ENCODE measurements at places on chromosomes 4 and X.

- DNase-seq: no peak
These were observed 84.9 kb downstream of the MAML3 start for GRCh38 chr4:140069066-140069465.

- DNase-seq: peak; percentile 13
These were observed 63.8 kb downstream of the DLG3 start for GRCh38 chrX:70508296-70508911.

DNA sequence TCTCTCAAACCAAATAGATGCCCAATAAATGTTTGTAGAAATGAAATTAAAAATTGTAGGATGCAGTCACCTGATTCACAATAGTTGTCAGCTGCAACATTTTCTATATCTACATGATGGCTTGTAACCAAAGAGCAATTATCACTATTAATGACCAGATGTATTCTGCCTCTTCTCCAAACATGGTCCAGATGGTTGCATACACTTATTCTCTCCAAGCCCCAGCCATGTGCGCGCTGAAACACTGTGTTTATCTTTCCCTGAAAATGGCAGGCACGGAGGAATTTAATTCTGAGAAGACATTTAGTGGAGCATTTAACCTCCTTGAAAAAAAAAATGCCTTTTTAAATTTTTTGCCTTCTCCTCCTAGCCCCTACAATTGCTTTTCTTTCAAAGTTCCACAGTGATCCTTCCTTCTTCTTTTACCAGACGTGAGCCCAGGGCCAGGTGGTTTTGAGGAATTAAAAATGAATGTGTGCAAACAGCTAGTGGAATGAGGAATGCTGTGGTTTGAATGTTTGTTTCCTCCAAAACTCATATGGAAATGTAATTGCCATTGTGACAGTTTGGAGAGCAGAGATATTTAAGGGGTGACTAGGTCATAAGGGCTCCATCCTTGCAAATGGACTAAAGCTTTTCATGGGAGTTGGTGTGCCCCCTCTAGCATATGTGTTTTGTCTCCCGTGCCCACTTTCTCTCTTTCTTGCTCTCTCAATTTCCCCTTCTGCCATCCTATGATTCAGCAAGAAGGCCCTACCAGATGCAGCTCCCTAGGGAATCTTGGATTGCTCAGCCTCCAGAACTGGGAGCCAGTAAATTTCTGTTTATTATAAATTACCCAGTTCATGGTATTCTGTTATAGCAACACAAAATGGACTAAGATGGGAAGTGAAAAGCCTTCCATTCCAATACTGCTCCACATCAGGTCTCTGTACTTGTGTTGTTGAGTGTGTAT lies 136.0 kb downstream of the GABRB1 start:
- no peak for DNase-seq

DNA sequence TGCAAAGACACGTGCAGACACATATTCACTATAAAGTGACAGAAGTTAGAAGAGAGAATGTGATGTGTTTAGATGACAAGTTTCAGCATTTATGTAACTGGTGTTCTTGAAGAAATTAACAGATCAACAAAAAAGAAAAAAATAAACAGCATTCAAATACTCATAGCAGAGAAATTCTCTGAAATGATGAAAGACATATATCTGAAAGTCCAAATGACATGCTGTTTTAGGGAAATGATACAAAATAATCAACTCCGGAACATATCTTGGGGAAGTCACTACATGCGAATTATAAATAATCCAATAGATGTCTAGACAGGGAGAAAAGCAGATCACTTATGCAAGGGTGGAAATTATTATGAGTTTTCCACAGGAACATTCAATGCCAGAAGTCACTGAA lies 146.0 kb downstream of the SPANXN4 start:
- no peak for DNase-seq

DNA sequence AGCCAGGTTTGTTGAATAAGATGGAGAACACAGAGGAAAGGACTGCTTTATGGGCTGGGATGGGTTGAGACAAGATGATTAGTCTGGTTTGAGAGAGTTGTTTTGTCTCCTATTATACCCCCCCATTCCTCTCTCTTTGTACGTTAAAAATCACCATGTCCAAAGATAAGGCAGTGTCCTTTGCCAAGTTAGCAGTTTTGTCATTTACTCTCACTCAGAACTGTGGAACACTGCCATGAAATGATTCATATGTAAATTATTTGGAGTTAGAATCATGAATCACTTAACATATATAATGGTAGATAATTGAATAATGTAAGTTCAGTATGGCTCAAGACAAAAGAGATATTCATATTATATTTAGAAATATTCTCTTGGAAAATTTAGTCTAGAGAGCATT lies 151.3 kb downstream of the DCLK2 start:
- DNase-seq: no peak

DNA sequence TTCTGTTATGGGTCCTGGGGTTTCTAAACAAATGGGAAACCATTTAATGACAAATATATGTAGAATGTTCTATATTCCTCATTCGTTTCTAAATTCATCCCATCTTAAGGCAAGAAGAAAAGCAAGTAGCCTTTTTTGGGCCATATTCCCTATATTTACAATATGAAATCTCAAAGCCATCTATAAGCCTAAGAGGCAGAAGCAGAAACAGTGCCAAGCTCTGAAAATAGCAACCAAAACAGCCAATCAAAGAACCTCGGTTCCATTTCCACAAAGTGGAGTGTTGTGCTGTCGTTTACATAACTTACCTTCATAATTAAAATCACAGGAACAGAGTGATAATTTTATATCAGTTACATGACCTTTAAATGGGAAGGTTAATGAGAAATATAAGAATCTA lies 330.6 kb upstream of the GATB start:
- no peak for DNase-seq

DNA sequence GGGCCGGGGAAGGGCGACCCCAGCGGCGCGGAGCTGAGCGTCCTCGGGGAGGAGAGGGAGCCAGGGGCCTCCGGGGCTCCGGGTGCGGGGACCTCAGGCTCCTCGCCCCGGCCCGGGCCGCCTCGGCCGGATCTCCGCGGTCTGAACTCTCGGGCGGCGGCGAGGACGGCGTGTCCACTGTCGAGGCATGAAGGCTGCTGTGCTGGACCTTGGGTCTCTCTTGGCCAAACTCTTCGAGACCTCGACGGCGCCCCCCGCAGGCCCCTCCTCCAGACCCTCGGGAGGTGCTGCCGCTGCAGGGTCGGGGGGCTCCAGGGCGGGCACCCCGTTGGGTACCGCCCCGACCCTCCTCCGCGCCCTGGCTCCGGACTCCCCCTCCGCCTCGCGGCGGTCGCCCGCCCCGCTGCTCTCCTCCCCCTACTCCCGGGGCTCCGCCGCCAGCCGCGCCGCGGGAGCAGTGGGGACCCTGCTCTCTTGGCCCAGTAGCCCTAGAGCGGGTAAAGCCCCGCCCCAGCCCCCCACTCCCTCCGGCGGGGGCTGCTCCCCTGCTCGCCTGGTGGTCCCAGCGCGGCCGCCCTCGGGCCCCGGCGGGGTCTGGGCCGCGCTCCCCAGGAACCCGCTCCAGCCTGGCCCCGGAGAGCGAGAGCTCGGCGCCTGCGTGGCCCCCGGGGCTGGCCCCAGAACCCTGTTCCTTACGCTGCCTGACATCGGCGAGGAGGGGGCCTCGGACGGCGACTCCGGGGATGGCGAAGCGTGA lies 564 bp downstream of the FAM149A start:
- DNase-seq: peak; percentile 10

DNA sequence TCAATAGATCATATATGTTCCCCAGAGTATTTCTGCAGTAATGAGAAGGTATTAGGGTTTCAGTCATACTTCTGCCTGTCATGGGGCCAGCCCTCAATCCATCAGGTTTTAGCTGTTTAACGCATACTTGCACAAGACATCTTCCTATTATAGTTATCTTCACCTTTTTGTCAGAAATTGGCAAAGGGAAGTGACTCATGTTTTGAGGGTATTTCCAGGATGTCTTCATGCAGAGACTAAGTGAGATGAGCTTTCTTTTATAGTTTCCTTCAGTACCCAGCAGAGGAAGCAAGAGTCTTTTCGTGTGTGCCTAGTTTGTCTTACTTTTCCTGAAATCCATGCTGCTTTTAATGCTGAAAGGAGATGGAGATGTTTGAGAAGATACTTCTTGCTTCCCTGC lies 9.5 kb downstream of the CSTF2 start:
- peak; percentile 1 for DNase-seq

DNA sequence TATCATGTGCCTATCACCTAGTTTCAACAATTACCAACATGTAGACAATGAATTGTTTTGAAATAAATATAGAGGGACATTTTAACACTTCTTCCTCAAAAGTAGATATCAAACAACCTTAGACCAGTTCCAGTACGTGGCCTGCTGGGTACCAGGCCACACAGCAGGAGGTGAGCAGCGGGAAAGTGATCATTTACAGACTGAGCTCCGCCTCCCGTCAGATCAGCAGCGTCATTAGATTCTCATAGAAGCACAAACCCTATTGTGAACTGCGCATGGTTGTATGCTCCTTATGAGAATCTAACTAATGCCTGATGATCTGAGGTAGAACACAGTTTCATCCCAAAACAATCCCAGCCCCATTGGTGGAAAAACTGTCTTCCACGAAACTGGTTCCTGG lies 6.5 kb downstream of the BBS7 start:
- DNase-seq: no peak

DNA sequence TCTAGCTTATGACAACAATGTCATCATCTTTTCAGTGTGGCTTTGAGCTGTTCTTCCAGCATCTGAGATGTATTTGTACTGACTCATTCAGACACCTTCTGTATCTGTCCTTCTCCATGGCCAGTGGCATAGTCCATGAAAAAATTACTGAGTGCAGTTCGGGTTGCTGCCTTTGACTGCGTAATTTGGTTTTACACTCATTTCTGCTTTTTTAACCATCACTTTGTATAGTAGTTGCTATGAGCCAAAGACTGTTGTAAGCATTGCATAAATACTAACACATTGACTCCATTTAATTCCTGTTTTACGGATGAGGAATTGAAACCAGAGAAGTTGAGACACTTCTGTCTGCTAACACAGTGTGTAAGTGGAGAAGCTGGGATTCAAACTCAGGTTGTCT lies 190.7 kb upstream of the MID1 start:
- no peak for DNase-seq

DNA sequence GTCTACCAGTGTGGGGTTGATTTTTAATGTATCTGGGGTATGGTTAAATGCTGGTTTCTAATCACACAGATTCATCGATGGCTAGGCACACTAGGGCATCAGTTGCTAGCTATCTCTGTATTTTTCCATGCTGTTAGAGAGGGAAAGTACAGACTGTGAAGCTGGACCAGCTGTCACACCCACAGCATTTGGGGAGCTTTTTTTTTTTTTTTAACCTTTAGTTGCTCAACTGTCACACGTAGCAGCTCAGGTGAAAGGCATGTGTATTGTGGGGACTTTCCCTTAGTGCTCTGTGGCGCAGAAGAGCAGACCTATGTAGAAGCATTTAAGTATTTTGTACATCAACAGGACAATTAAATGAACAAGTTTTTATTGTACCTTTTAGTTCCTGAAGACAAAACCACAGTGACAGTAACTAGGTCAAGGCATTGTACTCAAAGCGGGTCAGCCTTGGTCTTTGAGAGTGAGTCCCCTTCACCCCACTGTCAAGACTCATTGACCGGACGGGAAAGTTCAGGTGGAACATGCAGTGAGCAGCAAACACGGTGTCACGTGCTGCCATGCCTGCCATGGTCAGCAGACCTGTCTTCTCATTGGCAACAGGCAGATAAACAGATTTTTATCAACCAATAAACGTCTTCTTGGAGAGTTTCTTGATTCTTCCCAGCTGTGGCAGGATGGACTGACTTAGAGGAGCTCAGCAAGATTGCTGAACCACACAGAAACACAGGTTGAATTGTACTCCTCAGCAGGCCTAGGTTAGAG lies 65.3 kb downstream of the CASP3 start:
- peak; percentile 34 for DNase-seq

DNA sequence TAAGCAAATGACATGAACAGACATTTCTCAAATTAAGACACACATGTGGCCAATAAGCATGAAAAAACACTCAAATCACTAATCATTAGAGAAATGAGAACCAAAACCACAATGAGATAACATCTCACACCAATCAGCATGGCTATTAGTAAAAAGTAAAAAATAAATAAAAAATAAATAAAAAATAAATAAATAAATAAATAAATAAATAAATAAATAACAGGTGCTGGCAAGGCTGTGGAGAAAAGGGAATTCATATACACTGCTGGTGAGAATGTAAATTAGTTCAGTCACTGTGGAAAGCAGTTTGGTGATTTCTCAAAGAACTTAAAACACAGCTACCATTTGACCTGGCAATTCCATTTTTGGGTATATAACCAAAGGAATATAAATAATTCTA lies 167.1 kb upstream of the CNKSR2 start:
- DNase-seq: no peak

DNA sequence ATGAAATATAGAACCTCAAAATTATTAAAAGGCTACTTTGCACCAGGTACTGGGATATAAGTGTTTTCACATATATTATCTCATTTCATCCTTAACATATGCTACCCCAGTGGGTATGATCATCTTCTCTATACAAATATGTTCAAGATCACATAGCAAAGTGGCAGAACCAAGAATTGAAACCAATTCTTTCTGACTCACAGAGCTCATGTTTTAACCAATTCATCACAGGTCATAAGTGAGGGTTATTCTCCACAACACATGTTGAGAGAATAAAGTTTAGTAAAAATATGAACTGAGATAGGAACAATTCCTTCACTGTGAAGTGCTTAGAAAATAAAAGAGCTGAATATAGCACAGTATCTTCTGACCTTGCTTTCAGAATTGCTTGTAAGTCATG lies 442.9 kb upstream of the RASGEF1B start:
- no peak for DNase-seq

GRCh38 chrX:15790769-15791290 lies 546 bp downstream of the ZRSR2 start:
- DNase-seq: no peak

- DNase-seq: no peak
These were observed 32.1 kb downstream of the TIGD4 start for GRCh38 chr4:152747444-152747843.

DNA sequence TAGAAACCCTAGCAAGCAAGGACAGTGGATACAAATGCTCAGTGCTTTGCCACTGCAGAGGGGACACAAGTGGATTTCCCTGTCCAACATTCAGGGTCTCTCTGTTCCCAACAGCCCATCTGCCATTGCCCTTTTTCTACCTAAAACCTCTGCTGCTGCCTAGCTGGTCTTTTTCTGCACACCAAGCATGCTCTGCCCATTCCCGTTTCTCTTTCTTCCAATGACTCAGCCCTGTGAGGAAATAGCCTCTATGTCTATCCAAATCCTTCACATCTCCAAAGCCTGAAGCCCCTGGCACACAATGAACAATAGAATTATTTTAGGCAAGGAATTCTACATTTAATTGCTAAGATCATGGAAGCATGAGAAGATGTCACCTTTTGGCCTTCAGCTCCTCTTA lies 5.7 kb upstream of the AMELX start:
- no peak for DNase-seq

DNA sequence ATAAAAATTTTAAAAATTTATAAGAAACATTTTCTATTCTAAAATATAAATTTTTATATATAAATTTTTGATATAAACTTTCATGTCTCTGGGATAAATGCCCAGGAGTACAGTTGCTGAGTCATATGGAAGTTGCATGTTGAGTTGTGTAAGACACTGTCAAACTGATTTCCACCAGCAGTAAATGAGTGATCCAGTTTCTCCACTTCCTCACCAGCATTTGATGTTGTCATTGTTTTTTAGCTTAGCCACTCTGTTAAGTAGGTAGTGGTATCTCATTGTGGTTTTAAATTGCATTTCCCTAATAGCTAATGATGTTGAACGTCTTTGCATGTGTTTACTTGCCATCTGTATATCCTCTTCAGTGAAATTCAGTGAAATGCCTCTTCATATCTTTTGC lies 66.5 kb downstream of the MAMLD1 start:
- DNase-seq: no peak

- no peak for DNase-seq
These were observed 206.2 kb downstream of the TENM3 start for GRCh38 chr4:182449186-182449929.

- no peak for DNase-seq
These were observed 17.6 kb downstream of the OTUD6A start for GRCh38 chrX:70079870-70080269.
